ENCODE measurements at places on chromosomes 2 and 18. TPM values are rescaled to one million over a fixed set of nuclear protein-coding genes. Genes with fewer than 3 reads are reported as not detected.
A peak's percentile ranks its signal among the peaks of the same experiment; 100 is the strongest.

- no peak for DNase-seq
These were observed 5.9 kb upstream of the ATP5MC3 start for GRCh38 chr2:175187378-175187777.

DNA sequence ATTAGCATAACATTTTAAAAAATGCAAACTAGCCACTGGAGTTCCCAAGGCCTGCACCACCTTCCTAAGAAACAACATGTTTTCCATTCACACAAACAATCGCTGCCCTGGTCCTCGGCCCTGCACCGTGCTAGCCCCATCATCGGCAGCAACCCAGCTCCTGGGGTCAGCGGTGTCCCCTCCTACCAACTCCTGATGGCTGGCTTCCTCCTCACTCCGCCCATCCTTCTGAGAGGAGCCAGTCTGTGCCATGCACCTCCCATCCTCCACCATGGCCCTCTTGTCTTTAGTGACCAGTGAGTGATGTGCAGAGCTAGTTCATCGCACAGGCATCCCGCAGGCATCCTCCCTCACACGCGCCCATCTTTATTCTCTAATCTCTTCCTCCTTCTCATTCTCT is 81.9 kb downstream of the LONRF2 start:
- DNase-seq, result no peak

- DNase-seq, result no peak
These were observed 206.1 kb upstream of the SETBP1 start for GRCh38 chr18:44474591-44474990.

DNA sequence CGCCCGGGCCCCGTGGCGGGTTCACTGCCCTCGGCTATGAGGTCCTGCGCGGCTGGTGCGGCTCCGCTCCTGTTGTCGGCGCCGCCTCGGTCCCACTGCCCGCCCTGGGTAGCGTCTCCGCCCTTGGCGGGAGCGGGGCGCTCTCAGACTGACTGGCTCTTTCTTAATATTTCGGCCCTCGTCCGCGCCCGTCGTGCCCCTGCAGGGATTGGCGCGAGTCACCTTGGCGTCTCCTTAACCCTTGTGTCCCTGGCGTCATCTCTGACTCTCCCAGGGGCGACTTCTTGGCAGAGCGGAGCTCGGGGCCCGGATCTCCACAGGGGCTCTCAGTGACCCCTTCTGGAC is 1.3 kb downstream of the PTMA start:
- DNase-seq, result no peak

DNA sequence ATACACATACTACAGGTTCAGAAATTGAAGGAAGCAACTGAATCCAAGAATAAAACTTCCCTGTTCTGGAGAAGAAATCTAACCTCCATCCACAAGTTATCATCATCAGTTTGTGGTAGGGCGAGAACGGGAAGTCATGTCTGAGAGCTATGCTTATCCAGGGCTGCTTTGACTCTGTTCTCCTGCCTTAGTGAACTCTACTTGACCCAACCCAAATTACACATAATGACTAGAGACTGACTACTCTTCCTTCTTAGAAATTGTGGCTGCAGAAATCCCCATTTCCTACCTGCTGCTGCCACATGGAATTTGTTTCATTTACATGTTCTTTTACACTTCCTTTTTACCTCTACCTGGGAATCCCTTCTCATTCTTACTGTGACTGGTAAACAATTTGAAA is 1102.6 kb upstream of the PIK3C3 start:
- DNase-seq, result no peak

- DNase-seq, result no peak
These were observed 203.9 kb downstream of the PHLPP1 start for GRCh38 chr18:62919109-62919838.

- DNase-seq, result peak; percentile 61
These were observed 63.8 kb downstream of the SETBP1 start for GRCh38 chr18:44744161-44745121.

GRCh38 chr2:65057054-65057375 is 799 bp downstream of the CEP68 start:
- no peak for DNase-seq

DNA sequence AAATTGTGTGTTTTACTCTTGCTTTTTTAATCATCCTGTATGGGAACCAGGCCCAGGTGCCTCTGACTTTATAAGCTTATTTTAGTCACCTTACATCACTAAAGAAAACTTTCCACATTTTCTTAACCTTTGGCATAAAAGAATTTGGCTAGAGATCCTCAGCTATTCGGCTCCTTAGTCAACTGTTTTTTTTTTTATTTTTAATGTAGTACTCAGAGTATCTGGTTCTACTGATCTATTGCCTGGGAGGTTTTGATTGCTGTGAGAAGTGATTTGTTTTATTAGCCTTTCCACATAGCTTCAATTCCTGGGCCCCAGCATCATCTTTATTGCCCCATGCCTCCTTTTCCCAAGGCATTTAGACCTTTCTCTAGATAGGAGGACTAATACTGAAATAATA is 121.0 kb downstream of the MYO1B start:
- no peak for DNase-seq

GRCh38 chr2:136130511-136130910 is 12.6 kb upstream of the CXCR4 start:
- DNase-seq, result no peak

- no peak for DNase-seq
These were observed 10.4 kb downstream of the CIB4 start for GRCh38 chr2:26630669-26631360.

- DNase-seq, result no peak
These were observed 178.5 kb upstream of the TRIB2 start for GRCh38 chr2:12538138-12538694.

GRCh38 chr2:217163987-217164386 is 304.1 kb upstream of the TNP1 start:
- no peak for DNase-seq

- DNase-seq, result no peak
These were observed 14.0 kb downstream of the STRADB start for GRCh38 chr2:201465524-201465971.

DNA sequence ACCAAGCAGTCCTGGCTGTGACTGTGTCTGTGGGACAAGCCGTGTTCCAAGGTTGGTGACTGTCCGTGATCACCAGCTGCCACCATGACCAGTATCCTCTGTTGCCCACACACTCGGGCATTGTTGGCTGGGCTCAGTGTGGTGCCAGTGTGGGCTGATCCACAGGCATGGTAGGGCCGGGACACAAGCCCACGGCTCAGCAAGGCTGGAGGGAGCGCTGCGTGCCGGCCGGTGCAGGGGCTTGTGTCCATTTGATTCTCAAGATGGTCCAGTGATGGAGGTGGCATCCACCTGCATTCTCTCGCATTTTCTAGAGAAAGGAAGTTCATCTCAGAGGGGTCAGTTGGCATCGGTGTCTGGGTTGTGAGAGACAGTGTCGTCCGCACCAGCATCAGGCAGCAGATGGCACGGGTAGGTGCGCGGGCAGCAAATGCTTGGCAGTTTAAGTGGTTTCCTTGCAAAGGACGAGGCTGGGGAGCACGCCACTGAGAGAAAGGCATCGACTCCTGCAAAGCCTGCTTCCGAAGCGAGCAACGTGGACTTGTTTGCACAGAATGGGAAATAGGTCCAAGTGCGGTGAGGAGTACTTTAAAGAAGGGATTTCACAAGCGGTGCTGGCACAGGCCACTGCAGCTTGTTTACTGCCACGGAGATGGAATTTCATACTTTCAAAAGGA is 20.9 kb downstream of the TWIST2 start:
- no peak for DNase-seq

DNA sequence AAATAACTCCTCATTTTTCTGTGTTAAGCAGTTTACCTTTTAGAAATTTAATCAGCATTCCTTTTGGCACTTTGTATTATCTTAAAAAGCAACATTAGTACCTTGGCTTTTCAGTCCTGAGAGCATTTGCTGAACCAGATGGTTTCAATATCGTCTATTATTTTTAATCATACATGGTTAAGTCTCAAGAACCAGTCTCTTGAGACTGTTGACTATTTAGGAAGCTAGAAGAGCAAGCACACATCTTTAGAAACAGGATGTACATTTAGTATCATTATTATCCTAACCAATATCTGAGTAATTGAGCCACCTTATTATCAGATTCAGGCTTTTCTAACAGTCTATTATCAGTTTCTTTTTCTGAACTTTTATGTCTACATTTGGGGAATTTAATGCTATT is 28.2 kb upstream of the ZEB2 start:
- no peak for DNase-seq

- no peak for DNase-seq
These were observed 54.9 kb upstream of the RAB12 start for GRCh38 chr18:8554354-8554753.

DNA sequence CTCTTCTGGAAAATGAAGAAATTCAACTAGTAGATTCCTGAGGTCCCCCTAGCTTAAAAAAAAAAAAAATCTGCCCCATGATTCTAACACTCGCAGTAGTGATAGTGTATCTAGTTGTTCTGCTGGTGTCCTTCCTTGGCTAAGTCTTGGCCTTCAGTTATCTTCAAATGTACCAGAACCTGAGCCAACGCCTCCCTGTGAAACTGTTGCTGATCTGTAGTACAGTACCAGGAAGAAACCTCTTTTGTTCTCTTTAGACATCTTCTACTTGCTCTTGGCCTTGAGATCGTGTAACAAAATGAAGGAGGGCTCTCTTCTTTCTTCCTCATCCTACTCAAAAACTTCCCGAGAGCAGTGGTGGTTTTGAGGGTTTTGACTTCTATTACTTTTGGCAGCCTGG is 31.0 kb downstream of the PLEK start:
- no peak for DNase-seq

DNA sequence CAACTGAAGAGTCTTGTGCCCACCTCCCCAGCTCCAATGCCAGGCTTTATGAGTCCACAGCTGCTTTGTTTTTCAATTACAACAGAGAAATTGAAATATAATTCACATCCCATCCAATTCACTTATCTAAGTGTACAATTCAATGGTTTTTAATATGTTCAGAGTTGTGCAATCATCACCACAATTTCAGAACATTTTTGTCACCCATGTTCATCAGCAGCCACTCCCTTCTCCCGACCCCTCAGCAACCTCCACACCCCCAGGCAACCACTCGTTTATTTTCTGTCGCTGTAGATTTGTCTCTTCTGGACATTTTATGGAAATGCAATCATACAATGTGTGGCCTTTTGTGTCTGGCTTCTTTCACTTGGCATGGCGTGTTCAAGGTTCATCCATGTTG is 23.3 kb downstream of the INHBB start:
- DNase-seq, result no peak

TMEM247 gene
- total RNA-seq, result not detected

CD302 gene
- 1.0 TPM for total RNA-seq

PIEZO2 gene
- 17.0 TPM for total RNA-seq

FEV gene
- total RNA-seq, result not detected

SLC8A1 gene
- 4.7 TPM for total RNA-seq

ARHGAP15 gene
- total RNA-seq, result 2.8 TPM

DYNAP gene
- total RNA-seq, result not detected

TMEM163 gene
- 0.71 TPM for total RNA-seq
